Left cardiac atrium (tissue), 4 donors: ENCODE measurements at places on chromosomes 13 and 19. TPM values are rescaled to one million over a fixed set of nuclear protein-coding genes. Genes with fewer than 3 reads are reported as not detected.

GRCh38 chr13:113053801-113054604 lies 51.6 kb upstream of the F7 start:
- DNase-seq, result peak; percentile 13

GRCh38 chr19:17772172-17772571 lies 20.9 kb downstream of the FCHO1 start:
- DNase-seq, result no peak

- peak; percentile 49 for DNase-seq
These were observed 843 bp downstream of the MEX3D start for GRCh38 chr19:1567116-1567847.

DNA sequence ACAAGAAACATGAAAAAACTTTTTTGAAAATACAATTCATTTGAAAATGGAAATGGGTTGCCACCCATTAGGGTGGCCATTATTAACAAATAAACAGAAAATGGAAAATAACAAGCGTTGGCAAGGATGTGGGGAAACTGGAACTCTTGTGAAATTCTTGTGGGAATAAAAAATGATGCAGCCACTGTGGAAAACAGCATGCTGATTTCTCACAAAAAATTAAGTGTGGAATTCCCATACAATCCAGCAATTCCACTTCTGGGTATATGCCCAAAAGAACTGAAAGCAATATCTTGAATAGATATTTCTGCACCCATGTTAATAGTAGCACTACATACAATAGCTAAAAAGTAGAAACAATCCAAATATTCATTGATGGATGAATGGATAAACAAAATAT lies 165.2 kb downstream of the DCLK1 start:
- no peak for DNase-seq

DNA sequence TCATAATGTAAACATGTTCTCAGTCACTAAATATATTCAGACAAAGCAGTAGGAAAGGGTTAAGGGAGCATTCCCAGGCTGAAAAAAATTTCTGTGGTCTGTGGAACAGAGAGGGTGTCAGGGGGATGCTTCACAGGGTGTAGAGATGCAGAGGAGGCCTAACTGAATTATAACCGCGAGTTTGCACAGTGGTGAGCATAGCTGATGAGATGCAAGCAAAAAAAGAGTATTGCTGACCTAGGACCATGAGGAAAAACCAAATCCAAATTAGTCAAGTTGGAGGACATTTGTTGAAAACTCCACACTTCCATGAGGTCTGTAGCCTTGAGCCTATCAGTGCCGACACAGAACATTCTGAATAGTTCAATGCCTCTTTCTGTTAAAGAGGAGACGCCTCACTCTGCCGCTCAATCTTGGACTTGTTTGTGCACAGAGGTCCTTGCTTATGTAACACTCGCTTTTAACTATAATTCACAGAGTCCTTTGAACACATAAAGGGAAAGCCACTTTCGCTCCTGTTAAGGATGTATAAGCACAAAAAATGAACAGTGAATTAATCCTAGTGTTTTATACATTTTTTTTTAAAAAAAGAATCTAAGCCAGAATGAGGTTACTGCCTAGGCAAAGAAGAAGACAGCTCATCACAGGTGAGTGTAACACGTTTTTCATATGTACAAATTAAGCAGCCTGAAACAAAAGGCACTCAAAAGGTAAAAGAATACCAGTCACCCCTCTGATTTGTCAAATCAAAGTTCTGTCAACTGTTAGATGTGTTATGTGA lies 25.8 kb upstream of the INTS6 start:
- no peak for DNase-seq

DNA sequence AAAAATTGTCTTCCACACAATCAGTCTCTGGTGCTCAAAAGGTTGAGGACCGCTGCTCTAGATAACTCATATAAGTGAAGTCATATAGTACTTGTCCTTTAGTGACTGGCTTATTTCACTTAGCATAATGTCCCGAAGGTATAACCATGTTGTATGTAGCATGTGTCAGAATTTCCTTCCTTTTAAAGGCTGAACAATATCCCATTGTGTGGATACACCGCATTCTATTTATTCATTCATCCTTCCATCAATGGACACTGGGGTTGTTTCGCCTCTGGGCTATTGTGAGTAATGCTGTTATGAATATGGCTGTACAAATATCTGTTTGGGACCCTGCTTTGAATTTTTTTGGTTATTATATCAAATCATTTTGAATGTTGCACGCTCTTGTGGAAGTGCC lies 4.6 kb upstream of the LYPD5 start:
- DNase-seq, result no peak

GRCh38 chr13:28449826-28450773 lies 44.8 kb downstream of the FLT1 start:
- no peak for DNase-seq

DNA sequence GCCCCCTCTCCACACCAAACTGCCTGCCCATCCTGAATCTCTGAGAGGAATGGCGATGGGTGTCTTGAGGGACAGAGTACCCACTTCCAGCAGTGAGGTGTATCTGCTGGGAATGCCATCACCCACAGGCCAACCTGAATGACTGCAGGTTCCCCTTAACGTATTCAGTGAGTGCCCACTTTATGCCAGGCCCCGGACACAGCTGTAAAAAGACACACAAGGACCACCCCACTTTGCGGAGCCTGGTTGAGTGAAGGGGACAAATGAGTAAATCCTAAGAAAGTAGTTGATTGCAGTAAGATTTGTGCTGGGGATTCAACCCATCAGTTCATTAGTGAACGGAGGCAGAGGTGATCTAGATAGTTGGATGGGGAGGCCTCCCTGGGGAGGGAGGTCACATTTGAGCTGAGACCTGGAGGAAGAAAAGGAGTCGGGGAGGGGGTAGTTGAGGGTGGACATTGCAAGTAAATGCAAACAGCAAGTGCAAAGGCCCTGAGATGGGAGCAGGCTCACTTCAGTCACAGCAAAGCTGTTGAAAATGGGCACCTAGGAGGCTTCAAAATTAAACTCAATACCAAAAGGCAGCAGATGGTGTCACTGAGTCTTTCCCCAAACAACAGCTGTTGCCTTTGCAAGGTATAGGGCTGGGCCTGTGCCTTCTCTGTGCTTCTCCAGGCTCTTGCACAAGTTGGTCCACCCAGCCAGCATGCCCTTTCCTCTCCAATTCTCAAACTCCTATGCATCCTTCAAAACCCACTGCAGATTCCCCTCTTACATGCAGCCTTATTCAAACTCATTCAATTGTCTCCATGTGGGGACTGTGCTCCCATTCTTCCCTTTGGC lies 4.3 kb downstream of the GDF15 start:
- no peak for DNase-seq

- DNase-seq, result peak; percentile 89
These were observed 4.0 kb downstream of the PTBP1 start for GRCh38 chr19:801030-801860.

DNA sequence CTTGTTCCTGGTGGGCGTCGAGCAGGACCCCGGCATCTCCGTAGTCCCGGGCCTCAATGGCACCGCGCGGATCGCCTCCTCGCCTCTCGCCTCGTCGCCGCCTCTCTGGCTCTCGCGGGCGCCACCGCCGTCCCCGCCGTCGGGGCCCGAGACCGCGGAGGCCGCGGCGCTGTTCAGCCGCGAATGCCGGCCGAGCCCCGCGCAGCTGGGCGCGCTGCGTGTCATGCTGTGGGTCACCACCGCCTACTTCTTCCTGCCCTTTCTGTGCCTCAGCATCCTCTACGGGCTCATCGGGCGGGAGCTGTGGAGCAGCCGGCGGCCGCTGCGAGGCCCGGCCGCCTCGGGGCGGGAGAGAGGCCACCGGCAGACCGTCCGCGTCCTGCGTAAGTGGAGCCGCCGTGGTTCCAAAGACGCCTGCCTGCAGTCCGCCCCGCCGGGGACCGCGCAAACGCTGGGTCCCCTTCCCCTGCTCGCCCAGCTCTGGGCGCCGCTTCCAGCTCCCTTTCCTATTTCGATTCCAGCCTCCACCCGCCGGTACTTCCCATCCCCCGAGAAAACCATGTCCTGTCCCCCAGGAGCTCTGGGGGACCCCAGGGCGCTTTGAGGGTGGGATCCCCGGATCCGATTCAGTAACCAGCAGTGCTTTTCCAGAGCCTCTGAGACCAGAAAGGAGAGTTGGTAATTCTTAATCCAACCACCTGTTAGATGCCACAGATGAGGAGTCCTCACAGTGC lies 885 bp downstream of the MLNR start:
- peak; percentile 33 for DNase-seq

GRCh38 chr13:67267136-67267535 lies 37.0 kb upstream of the PCDH9 start:
- DNase-seq, result no peak

DNA sequence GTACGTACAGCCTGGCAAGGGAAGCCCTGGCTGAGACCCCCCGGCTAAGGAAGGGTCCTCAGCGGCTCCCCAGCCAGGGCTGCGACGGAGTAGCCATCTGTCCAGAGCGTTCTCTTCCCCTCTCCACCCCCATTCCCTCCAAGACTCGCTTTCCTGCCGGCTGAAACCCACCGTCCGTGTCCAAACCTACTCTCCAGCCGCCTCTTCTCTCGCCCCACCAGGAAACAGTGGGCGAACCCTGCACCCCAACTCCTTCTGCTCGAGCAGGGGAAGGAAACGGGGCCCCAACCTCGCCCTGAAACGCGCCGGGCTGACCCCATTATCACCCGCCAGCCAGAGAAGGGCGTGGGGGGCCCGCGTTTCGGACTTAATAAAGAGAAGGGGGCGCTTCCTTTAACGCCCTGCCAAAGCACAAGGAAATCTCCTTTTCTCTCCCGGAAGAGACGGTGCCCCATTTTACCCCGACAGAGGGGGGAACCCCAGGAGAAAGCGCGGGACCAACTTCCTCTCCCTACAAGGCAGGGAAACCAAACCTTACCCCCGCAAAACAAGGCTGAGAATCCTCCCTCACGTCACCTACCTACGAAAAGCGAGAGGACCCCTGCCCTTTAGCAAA lies 2.5 kb downstream of the ZC3H4 start:
- peak; percentile 30 for DNase-seq

DNA sequence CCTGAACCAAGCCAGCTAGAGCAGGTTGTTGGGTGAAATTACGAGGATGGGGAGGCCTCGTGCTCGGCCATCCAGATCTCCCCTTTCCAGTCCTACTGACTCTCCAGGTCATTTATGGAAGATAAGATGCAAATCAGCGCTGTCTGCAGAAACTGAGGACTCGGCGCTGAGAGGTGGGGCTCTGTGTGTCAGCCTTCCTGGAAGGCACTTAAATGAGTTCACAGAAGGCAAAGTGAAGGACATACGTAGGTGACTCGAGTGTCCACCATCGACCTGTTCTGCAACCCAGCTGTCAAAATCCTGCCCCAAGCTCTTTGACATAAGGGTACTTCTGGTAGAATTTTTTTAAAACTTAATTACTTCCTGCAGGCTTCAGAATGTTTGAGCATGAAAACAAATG lies 86.4 kb downstream of the RAB20 start:
- no peak for DNase-seq

Gene CYP4F8
- total RNA-seq, result not detected

Gene ZIC5
- total RNA-seq, result not detected

Gene TEX101
- not detected for total RNA-seq

Gene MTIF3
- 91.0 TPM for total RNA-seq

Gene METTL21C
- total RNA-seq, result not detected

Gene AP1M2
- total RNA-seq, result not detected

Gene GPR4
- total RNA-seq, result 5.2 TPM
